ENCODE measurements at places on chromosomes 1 and 21.
A peak's percentile ranks its signal among the peaks of the same experiment; 100 is the strongest.

DNA sequence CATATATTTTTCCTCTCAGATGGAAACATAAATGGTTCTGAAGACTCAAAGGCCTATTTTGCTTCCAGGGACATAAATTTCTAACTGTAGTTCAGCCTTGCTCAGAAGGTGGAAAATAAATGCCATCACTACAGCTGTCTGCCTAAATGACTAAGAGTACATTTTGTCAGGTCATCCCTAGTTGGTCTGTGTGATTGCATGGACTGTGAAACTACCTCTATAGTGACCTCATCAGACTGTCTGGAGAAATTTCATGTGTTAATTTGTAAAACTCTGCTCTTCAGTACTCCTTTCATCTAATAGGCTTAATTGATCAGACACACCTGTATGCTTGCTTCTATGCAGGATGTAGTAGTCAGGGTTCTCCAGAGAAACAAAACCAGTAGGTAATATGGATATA, 886.9 kb downstream of the AMY1C start:
- no peak for DNase-seq

GRCh38 chr21:17679002-17679600, 66.4 kb upstream of the BTG3 start:
- DNase-seq: peak; percentile 77

- peak; percentile 25 for DNase-seq
Measured at GRCh38 chr1:221810406-221810805, 68.5 kb upstream of the DUSP10 start.

DNA sequence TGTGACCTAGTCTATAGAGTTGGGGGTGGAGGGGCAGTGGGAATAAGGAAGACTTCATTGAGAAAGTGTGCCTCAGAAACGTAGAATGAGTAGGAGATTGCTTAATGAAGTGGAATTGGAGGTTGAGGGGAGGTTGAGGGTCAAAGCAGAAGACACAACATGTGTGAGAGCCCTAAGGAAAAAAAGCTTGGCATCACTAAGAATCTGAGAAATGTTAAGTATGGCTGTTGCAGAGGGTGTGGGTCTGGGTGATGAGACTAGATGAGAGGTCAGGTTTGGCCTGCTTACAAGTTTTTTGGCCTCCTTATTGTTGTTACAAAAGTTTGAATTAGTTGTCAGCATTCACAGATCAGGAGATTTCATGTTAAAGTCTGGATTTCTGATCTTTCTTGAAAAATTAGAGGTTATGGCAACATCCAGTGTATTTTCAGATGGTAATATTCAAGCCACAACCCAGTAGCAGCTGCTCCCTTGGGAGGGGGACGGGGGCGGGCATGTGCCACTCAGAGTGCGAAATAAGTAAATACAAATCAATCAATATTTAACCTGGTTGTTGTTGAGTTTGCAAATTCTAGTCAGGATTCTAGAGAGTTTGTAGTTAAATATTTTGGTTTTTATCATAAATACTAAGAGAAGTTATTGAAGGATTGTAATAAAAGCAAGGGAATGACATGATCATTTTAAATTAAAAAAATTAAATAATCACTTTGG, 4.3 kb downstream of the MAN1A2 start:
- DNase-seq: no peak

- no peak for DNase-seq
Measured at GRCh38 chr21:25709684-25710265, 24.9 kb downstream of the ATP5PF start.

DNA sequence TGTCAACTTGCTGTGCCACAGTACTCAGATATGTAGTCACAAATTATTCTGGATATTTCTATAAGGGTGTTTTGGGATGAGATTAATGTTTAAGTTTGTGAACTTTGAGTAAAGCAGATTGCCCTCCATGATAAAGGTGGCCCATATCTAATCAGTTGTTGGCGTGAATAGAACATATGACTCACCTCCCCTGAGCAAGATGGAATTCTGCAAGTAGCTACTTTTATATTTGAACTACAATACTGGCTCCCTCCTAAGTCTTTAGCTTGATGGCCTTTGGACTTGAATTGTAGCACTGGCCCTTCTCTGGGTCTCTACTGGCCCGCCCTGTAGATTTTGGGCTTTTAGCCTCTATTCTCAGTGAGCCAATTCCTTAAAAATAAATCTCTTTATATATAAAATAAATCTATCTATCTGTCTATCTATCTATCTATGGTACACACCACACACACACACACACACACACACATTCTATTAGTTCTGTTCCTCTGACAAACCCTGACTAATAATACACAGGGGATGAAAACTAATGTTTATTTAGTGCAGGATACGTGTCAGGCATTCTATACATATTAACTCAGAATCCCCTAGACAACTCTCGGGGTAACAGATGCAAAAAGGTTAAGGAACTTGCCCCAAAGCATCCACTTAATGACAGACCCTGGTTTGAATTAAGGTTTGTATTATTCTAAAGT, 37.9 kb upstream of the PDC start:
- DNase-seq: peak; percentile 48

GRCh38 chr1:192610112-192610889, 25.6 kb upstream of the RGS13 start:
- DNase-seq: peak; percentile 64

- DNase-seq: no peak
Measured at GRCh38 chr1:236066828-236067386, 2.0 kb upstream of the NID1 start.

DNA sequence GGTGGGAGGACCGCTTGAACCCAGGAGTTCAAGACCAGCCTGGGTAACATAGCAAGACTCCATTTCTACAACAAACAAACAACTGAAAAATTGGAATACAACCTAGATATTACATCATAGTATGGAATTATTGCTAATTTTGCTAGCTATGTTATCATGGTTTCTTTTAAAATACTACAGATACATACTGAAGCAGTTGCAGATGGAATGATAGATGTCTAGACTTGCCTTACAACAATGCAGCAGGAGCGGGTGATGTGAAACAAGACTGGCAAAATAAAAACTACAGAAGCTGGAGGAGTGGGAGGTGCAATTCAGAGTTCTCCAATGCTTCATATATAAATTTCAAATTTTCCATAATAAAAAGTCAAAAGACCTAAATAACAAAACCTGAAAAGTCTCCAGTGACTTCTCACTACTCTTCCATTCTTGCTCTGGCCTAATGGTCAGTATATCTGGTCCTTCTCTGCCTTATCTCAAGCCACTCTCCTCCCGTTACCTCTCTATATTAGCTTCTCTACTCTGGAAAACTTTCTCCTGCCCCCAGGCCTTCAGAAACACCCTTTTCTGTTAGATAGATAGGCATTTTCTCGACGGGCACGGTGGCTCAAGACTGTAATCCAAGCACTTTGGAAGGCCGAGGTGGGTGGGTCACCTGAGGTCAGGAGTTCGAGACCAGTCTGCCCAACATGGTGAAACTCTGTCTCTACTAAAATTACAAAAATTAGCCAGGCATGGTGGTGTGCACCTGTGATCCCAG, 28.5 kb upstream of the TMEM200B start:
- no peak for DNase-seq

- no peak for DNase-seq
Measured at GRCh38 chr1:8427986-8428385, 110.1 kb downstream of the SLC45A1 start.

GRCh38 chr21:39363607-39364555, 15.0 kb upstream of the HMGN1 start:
- no peak for DNase-seq

GRCh38 chr21:25558123-25558522, 49.2 kb downstream of the MRPL39 start:
- no peak for DNase-seq

- no peak for DNase-seq
Measured at GRCh38 chr1:116130356-116130755, 19.2 kb downstream of the MAB21L3 start.

DNA sequence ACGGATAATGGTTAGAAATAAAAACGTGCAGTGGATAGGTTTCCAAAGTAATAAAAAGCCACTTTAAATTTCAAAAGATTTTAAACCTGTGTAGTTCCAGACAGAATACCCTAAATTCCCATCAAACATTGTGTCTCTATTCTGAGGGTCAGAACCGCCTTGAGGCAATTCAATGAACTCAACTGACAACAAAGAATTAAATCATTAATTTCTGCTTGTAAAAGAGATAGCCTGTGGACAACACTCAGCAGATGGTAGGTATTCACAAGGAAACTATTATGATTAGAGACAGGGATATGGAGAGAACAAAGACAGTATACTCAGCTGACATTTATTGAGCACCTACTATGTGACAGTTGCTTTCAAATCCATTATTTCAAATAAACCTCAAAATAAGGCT, 35.1 kb upstream of the JUN start:
- DNase-seq: no peak

- no peak for DNase-seq
Measured at GRCh38 chr1:85656948-85657347, 51.3 kb downstream of the ZNHIT6 start.

GRCh38 chr1:29860056-29860455, 623.7 kb downstream of the PTPRU start:
- DNase-seq: no peak

GRCh38 chr1:70874063-70874462, 173.6 kb downstream of the PTGER3 start:
- no peak for DNase-seq

- DNase-seq: no peak
Measured at GRCh38 chr1:58778385-58779000, 5.4 kb downstream of the JUN start.

DNA sequence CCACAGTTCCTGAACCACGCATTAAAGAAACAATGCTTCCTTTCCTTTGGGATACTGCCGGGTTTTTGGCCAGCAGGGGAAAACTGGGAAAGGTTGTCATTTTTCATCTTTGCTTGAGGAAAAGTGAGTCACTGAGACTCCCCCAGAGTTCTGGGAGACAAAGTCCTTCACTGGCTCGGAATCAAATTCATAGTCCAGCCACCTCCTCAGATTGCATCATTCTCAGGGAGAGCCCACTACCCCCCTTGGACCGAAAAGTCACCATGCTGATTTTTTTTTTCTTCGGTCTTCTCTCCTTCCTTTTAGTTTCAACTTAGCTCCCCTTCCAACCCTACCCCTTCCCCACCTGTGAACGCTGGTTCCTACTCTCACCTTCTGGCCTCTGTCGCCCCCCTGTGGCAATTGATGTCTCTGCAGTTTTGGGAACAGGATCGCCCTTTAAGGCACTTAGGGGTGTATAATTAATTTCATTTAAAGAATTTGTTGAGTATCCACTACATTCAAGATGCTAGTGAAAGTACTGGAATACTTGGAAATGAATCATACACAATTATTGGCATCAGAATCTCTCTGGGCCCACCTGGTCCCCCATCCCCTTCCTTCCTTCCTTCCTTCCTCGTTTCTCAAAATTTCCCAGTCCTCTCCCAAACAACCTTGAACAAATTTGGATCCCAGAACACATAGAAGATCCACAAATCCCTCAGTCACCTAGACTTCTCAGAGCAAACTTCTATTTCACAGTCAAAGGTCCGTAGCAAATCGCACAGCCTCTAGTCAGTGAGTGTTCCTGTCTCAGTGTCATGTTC, 6.9 kb downstream of the ACKR1 start:
- DNase-seq: peak; percentile 60

GRCh38 chr1:50368179-50369007, 54.9 kb downstream of the DMRTA2 start:
- peak; percentile 49 for DNase-seq

GRCh38 chr1:156641761-156642264, at the start of gene BCAN:
Gene BCAN, plus strand, starts transcription at chr1:156642117. Its CDS starts 3,938 bp downstream, at chr1:156646055.
- no peak for DNase-seq

DNA sequence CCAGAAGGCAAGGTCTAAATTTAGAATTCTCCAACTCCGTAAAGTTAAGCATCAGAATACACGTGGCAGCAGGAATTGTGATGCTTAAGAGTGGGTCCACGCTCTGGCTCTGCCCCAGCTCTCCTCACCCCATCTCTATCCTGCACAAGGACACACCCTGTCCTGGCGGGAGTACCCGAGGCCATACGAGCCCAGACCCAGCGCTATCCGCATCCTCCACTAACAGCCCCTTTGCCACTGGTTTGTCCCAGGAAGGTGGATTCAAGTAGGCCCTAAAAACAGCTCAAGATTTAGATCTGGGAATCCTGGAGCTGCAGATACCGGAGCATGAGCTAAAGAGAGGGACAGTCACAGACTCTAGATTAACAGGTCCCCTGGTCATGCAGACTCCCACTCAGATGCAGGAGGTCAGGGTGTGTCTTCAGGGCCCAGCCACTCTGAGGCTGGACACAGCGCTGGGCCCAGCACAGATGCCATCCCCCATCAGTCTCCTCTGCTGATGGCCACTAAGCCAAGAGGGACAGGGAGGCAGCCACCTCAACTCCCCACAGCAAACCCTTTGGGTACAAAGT, 393.3 kb downstream of the NPHP4 start:
- no peak for DNase-seq

DNA sequence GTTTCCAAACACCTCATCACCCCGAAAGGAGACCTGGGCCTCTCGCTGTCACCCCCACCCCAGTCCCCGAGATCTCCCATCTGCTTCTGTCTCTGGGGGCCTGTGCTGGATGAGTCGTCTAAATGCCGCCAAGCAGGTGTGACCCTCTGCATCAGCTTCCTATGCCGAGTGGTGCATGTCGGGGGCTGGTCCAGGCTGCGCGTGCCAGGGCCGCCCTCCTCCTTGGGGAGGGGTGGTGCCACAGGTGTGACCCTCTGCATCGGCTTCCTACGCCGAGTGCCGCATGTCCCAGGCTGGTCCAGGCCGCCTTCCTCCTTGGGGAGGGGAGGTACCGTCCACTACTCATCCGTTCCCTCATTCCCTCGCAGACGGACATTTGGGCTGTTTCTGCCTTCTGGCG, 115.7 kb downstream of the PRDM16 start:
- DNase-seq: no peak

DNA sequence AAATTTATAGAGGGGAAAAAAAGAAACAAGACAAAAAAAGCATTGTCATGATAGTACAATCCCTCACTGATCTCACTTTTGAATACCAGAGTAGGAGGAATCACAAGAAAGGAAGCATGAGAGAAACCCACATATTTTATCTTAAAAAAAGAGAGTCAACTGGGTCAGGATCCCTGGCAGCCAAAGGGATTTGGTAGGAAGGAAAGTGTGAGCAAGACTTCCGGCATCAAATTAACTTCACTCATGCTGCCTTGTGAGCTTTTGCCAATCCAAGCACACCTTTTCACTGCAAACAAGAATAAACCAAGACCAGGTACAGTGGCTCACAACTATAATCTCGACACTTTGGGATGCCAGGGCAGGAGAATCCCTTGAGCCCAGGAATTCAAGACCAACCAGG, 53.1 kb downstream of the SLC9C2 start:
- peak; percentile 77 for DNase-seq

- no peak for DNase-seq
Measured at GRCh38 chr1:195345149-195345548, 1263.1 kb downstream of the KCNT2 start.

- peak; percentile 41 for DNase-seq
Measured at GRCh38 chr1:155085504-155086127, 7.0 kb downstream of the EFNA3 start.

GRCh38 chr1:174337000-174337681, 110.6 kb upstream of the GPR52 start:
- DNase-seq: no peak
